ENCODE measurements at places on chromosomes 2 and 18. TPM values are rescaled to one million over a fixed set of nuclear protein-coding genes. Genes with fewer than 3 reads are reported as not detected.

GRCh38 chr2:240278661-240279060 lies 138.2 kb upstream of the OTOS start:
- H3K36me3 ChIP-seq, result no peaks in the 10 kb centered on the region
- peaks cover 22% of the 10 kb centered on the region for H3K27me3 ChIP-seq
- H3K4me3 ChIP-seq, result no peak overlapping the region
- no peak overlapping the region for H3K27ac ChIP-seq
- DNase-seq, result no peak
- H3K4me1 ChIP-seq, result no peaks in the 10 kb centered on the region

Gene KCNS3
- 1.7 TPM for total RNA-seq

DNA sequence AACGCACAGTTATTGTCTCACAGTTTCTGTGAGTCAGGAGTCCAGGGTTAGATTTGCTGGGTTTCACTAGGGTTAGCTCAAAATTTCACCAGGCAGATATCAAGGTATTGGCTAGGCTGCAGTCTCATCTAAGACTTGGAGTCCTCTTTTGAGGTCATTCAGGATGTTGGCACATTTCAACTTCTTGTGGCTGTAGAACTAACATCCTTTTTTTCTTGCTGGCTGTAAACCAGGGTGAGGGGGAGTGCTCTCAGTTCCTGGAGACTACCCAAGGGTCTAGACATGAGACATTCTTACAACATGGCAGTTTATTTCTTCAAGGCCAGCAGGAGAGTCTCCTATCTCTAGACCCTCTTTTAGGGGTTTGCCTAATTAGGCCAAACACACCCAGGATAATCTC lies 12.8 kb upstream of the CAVIN2 start:
- H3K27ac ChIP-seq, result no peak overlapping the region
- no peak for DNase-seq
- H3K27me3 ChIP-seq, result no peaks in the 10 kb centered on the region
- H3K36me3 ChIP-seq, result no peaks in the 10 kb centered on the region

- no peak overlapping the region for H3K27ac ChIP-seq
- no peaks in the 10 kb centered on the region for H3K4me1 ChIP-seq
- DNase-seq, result no peak
- no peak overlapping the region for H3K4me3 ChIP-seq
Measured at GRCh38 chr2:221477714-221478484, 94.2 kb downstream of the EPHA4 start.
